ENCODE measurements at places on chromosomes 5 and 9.

GRCh38 chr5:1930501-1930879, 47.8 kb upstream of the IRX4 start:
- no peak for DNase-seq

GRCh38 chr9:14062586-14063221, 251.2 kb downstream of the NFIB start:
- peak; percentile 42 for DNase-seq

GRCh38 chr9:73050887-73051550, 98.2 kb upstream of the ALDH1A1 start:
- DNase-seq = peak; percentile 24

- no peak for DNase-seq
Measured at GRCh38 chr9:137429546-137429890, 6.3 kb downstream of the NOXA1 start.

DNA sequence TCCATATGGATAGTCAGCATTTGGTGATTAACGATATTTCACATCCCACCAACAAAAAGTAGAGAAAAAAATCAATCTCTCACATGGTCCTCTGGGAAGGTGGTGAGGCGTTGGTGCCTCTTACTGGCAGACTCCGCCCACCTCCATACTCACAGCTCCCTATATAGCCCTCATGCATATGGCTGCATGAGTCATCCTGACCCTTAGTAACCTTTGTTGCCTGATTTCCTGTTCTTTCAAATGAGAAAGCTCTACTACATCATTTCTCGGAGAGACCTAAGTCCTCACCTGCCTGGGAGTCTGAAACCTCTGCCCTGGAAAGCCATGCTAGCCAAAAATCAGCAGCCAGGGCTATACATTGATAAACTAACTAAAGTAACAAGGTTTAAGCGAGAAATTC, 33.3 kb upstream of the ABCA1 start:
- DNase-seq = peak; percentile 29

- no peak for DNase-seq
Measured at GRCh38 chr9:112787978-112788377, 37.4 kb downstream of the SNX30 start.

DNA sequence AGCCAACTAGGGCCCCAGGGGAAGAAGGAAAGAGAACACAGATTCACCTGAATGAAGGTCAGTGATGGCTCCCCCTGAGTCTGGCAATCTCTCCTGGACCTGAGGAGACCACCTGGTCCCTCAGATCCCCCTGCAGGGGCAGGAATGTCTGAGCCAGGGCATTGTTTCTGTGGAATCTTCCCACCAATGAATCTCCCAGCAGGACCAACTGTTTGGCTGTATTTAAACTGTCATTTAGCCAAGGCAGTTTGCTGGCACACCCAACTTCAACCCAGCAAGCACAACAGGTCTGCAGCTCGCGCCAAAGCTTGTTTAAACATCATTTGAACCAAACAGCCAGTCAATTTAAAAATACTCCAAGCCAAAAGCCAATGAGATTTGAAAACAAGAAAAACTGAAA, 92.6 kb downstream of the SH3TC2 start:
- peak; percentile 74 for DNase-seq

DNA sequence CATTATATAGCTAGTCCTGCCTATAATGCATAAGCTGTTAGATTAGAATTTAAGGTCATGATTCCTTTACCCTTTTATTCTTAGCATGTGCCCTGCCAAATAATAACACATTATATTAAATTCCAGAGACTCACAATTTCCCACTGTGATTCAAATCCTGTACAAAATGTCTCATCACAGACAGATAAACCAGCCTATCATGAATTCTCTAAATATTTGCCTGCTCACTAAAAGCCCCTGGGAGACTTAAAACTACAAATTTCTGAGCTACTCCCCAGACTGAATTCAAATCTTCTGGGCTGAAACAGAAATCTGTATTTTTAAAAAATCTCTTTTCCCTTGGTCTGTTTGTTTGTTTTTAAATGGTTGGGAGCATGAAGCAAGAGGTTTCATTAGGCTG, 32.7 kb downstream of the GAPT start:
- DNase-seq = no peak

- DNase-seq = no peak
Measured at GRCh38 chr9:81599837-81600236, 89.5 kb downstream of the TLE1 start.

DNA sequence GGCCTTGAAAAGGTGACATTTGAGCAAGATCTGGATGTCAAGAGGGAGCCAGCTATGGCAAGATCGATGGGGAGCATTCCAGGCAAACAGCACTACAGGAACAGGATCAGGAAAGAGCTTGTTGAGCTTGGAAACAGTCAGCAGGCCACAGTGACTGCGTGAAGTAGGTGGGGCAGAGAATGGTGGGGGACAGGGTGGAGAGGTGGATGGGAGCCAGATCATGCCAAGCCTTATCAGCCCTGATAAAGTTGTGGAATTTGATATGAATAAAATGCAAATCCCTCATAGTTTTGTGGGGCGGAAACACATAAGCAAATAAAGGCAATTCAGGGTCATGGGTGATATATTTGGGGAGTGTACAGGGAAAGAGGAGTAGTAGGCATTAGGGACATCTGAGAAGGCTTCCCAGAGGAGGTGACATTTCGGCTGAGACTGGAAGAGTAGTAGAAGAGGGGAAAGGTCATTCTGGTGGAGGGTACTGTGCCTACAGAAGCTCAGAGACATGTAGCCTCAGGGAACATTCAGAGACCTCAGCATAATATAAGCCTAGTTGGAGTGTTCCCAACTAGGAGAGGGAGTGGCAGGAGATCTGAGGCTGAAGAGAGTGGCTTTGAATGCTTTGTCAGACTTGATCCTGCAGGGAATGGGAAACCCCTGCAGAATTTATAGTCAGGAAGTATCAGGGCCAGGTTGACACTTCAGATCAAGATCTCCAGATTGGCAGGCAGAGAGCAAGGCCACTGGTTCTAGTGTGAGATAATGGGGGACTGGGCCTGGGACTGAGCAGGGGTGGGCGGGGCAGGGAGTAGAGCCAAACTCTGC, 9.7 kb upstream of the CYSTM1 start:
- DNase-seq = no peak

GRCh38 chr9:99244344-99245260, 22.5 kb downstream of the SEC61B start:
- no peak for DNase-seq

DNA sequence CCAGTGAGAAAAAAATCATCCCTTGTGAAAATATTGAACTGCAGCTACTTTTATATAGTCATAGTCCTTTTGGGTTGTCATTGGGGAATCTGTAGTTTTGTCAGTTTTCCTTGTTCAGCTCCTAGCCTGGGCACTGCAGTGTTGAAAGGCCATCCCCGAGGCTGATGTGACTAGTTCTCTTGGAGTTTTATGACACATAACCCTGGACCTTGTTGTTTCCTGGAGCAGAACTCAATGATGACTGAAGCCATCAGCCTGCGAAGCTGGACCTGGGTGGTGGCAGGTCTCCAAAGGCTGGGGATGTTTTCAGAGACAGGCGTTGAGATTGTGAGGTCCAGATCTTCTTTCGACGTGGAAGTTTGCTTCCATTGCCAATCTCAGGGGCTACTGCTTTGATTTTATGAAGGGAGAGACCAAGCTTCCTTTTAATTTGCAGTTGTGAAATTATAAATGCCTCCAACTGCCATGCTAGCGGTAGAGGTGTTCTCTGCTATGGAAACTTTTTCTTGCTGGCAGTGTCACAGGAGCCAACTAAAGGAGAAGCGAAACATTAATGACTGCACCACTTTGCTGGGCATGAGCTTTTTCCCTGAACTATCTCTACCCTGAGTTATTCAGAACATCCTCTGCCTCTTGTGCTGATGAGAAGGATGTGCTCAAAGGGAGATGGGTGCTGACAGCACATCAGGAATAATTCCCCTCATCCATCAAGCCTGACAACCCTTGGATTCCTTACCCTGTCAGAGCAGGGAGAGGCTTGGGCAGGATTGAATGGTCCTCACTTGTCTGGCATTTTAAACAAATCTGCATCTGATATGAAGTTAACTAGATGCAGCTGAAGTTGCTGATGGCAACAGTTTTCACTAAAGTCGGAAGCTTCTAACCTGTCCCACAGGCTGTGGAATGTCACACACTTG, 209.6 kb downstream of the MAST4 start:
- DNase-seq = peak; percentile 9

GRCh38 chr5:94389515-94389899, 228.9 kb downstream of the KIAA0825 start:
- DNase-seq = no peak

- peak; percentile 12 for DNase-seq
Measured at GRCh38 chr9:98657897-98658296, 50.8 kb downstream of the GABBR2 start.

DNA sequence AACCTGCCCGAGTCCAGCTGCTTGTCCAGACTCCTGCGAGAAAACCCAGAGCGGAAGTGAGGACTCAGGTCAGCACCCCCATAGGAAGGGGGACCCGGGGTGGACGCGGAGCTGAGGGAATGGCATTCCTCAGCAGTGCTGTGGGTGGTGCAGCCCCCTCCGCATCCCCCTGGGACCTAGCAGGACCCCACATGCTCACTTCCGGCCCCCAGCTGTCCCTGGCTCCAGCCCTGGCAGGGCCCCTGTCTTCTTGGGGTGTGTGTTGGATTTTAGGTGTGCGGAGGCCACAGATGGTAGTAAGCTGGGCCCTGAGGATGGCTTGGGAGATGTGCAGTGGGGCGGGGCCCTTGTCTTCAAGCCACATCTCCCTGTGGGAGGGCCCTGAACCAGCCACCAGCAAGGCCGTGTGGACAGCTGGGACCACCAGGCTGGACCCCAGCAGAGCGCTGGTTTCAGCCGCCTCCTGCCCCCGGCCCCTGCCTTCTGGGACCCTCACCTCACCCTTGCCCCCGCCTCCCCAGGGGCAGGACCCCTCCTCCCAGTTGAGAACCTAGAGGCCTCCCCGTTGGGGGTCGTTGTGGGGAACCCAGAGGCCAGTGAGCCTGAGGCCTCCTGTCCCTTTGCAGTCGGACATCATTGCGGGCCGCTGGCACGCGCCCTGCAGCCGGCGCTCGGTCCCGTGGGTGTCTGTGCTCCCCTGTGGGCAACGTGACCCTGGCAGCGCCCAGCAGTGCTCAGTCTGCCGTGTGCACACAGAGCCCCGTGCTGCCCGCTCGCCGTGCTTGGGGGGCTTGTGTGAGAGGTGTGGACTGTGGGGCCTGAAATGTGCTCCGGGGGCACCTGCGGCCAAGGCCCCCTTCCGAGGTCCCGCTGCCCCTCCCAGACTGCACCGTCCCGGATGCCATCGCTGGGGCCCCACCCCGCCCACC, 10.8 kb upstream of the SLC9A3 start:
- no peak for DNase-seq

GRCh38 chr5:138978080-138978479, 102.9 kb upstream of the LRRTM2 start:
- peak; percentile 36 for DNase-seq

DNA sequence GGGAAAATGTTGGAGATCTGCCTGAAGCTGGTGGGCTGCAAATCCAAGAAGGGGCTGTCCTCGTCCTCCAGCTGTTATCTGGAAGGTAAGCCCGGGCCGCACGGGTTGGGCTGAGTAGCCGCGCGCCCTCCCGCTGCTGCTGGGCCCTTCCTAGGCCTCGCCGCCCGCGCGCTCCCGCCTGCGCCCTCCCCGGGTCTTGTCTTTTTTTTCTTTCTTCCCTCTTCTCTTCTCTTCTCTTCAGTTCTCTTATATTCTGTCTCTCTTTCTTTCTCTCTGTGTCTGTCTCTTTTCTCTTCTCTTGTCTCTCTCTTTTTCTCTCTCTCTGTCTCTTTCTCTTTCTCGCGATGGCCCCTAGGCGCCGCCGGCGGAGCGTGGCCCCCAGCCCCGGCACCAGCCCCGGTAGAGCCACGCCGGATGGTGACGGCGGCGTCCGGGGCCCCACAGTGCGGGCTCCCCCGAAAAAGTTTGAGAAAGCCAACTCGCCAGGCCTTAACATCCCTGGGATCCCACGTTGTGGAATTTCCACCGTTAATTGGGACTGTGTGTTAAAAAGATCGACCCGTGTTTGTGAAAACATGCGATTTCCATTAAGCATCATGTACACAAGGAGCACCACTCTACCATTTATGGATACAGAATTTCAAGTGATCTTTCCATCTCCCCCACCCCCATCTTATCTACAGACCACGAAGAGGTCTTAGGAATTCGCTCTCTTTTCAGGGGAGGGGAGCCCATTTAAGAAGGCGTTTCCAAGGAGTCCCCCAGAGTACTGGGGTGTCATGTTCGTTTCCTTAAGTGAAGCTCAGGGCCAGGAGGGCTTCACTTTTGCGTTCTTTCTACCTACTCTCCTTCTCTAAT, 616 bp downstream of the ABL1 start:
- DNase-seq = peak; percentile 49

DNA sequence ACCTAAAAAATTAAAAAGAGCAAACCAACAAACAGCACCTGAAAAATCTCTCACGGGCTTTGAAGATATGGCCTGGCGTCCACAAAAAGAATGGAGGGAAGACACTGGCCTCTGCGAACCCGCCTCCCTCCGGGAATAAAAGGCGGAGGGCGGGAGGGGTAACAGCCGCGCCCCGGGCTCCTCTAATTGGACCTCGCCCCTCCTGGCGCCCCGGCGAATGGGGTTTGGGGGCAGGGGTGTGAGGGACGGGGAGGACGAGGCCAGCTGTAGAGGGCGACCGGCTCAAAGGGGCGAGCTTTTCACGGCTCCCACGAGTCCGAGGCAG, 753 bp downstream of the FANCC start:
- peak; percentile 87 for DNase-seq

- DNase-seq = no peak
Measured at GRCh38 chr9:19623941-19624340, 164.9 kb downstream of the SLC24A2 start.

DNA sequence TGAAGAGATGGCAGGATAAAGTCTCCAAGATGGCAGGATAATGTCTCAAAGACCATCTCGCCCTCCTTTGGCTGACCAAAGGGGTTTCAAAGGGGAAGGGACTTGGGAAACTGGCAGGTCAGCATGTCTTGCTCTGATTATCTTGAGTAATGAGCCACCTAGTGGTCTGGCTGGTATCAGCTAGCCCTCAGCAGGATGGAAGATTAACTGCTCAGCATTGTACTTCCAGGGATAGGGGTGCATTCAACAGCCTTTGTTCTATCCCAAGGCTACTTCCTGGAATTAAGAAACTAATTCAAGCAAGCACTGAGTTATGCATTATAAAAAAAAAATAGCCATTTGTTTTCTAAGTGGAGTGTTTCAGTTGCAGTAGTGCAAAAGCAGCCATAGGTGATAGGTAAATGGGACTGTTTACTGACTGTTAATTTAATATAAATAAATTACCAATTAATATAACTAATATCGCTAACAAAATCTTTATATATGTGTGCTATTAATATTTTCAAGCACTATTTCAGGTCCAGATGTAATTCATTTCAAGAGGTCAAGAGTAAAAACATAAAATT, 555.5 kb downstream of the CDH9 start:
- peak; percentile 56 for DNase-seq

GRCh38 chr5:104734046-104734445, 1171.5 kb upstream of the NUDT12 start:
- DNase-seq = no peak
